ENCODE measurements at places on chromosomes 7 and 10.

DNA sequence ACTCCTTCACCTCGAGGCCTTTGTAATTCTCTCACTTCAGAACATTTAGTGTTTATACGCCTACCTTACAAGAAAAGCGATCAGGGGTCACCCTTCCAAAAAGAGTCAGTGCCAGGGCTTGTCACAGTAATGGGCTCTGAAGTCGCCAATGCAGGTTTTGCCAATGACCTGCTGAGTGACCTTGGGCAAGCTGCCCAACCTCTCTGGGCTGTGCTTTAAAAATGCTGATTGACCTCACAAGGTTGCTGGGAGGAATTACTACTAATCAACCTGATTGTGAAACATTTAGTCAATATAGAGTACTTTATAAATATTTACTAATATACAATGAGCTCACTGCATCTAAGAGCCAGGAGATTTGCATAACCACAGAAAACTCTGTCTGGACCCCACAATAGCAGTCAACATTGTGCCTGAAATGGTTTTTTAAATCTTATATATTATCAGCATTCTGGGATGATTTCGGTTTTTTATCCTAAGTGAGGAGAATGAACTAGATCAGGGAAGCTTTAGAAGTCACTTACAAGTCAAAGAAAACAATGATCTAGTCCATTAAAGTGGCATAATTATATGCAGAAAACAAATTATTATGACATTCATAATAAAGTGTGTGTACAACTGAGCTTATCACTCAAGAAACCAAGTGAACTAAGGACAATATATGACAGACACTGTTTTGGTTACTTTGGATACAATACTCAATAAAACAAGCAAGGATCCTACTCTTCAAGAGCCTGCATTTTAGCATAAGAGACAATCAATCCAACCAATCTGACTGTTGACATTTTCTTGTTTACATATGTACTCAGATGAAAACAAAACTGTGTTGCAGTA, 290.5 kb downstream of the SORCS1 start:
- DNase-seq, result no peak

- DNase-seq, result no peak
These were observed 46.0 kb downstream of the MINPP1 start for GRCh38 chr10:87550741-87551140.

DNA sequence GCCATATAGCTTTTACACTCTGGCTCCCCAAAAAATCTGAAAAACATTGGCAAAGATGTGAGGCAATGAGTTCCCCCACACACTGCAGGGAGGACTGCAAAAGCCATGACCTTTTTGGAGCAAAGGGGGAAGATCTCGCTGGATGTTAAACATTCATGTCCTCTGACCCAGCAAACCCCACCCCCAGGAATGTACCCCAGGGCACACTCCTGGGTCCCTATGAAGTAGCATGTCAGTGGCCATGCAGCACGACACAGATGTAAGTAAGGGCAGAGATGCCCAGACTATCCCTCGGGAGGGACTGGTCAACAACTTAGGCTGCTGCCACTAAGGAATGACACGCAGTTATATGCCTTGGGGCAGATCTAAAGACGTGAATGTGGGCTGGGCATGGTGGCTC, 100.6 kb downstream of the DLG5 start:
- DNase-seq, result no peak

DNA sequence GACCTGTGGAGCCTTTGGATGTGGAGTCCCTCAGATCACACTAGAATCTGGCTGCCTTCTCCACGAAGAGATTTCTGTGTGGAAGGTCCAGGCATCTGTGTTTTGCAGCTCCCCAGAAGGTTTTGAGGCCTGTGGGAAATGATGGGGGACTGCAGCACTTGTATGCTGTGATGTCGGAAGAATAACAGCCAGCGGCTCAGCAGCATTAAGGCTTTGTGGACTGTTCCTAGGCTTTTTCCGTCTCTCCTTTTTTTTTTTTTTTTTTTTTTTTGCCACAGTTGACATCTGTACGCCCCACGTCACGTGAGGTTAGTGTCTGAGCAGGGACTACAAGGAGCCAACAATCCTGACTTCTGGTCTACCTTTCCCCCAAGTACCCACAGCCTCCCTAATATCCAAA, 181.3 kb downstream of the PFKFB3 start:
- no peak for DNase-seq

GRCh38 chr10:97570789-97571471, 1.6 kb upstream of the ANKRD2 start:
- no peak for DNase-seq

GRCh38 chr7:130831322-130831721, 97.3 kb upstream of the KLF14 start:
- no peak for DNase-seq

DNA sequence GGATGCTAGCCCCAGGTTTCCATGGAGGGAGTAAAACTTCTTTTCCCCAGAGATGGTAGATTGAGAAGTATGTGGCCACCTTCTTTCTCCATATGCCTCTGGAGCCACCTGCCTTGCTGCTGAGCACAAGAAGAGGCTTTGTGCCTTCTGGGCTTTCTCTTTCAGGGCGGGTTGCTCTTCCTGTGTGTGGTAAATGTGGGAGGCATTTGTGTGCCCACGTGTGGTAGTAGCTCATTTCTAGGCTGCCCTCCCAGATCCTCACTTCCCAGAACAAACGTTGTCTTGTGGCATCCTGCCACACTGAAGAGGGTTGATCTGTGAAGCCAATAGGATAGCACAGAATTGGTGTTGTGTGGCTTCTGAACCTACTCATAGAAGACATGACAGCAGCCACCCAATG, 342.0 kb upstream of the PODXL start:
- no peak for DNase-seq

- DNase-seq, result no peak
These were observed 32.5 kb downstream of the ARHGAP22 start for GRCh38 chr10:48572414-48572813.

DNA sequence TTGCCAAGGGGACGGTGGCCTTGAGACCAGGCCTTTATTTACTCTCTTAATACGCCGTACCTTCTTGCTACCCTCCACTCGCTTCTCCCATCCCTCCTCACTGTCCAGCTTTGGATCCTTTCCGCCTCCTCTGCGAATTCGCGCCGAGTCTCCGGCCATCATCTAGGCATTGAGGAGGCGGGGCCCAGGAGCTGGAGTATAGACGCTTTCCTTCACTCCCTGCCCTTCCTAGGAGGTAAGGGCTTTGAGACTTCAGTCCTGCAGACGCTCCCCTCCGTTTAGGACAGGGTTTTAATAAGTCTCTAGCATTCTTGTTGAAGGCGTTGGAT, 538 bp downstream of the TFAM start:
- peak; percentile 49 for DNase-seq

GRCh38 chr7:139875821-139876241, 46.8 kb downstream of the TBXAS1 start:
- no peak for DNase-seq

DNA sequence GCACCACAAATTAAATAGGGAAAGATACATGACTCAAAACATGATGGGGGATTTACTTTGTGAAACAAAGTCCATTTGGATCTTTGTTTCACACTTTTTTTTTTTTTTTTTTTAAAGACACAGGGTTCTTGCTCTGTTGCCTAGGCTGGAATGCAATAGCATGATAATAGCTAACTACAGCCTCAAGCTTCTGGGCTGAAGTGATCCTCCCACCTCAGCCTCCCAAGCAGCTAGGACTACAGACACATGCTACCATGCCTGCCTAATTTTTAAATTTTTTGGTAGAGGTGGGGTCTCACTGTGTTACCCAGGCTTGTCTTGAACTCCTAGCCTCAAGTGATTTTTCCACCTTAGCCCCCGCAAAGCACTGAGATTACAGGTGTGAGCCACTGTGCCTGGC, 172.6 kb upstream of the KLF14 start:
- DNase-seq, result no peak

- DNase-seq, result no peak
These were observed 78.1 kb downstream of the CXCL12 start for GRCh38 chr10:44306762-44307161.

- DNase-seq, result peak; percentile 30
These were observed 558 bp downstream of the TCTN3 start for GRCh38 chr10:95693071-95693667.

GRCh38 chr7:110027385-110027784, 1063.5 kb upstream of the LRRN3 start:
- no peak for DNase-seq

DNA sequence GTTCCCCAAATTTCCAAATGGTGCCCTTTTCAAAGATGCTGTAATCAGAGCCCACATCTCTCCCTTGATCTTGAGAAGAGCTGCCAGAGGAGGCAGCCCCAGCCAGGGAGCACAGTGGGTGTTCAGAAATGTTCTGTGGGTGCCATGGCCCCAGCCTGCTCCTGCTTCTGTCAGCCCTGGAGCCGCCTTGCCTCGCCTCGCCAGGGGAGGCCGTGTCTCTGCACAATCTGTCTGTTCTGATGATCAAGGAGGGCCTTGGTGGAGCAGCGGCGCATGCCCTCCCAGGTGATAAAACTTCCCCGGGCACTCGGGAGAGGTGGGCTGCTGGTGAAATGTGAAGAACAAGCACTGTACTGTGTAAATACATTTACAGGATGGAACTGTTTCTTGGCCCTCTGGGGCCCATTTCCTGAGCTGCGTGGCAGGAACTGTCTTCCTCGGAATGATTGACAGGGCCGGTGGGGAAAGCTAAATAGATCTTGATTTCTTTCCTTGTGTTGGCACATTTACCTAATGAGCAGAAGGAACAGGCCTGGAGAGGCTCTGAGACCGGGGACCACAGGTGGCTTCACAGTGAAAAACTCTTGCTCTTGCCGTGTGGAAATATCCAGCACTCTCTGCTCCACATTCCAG, 207.8 kb upstream of the PODXL start:
- DNase-seq, result no peak

DNA sequence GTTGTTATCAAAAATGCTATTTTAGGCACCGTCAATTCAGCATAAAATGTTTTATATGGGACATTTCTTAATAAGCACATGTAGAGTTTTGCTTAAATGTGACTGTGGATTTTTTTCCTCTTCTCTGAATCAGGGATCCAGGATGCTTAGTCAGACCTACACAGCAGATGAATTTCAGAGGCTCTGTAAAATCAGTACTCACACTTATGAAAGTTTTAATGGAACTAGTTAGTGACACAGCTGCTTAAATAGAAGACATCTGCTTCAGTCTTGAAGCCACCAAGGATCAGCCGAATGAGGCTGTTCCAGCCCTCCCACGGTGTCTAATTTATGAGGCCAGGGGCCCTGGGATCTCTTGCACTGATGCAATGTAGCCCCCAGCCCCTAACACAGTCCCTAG, 136.0 kb downstream of the MYOF start:
- DNase-seq, result no peak

DNA sequence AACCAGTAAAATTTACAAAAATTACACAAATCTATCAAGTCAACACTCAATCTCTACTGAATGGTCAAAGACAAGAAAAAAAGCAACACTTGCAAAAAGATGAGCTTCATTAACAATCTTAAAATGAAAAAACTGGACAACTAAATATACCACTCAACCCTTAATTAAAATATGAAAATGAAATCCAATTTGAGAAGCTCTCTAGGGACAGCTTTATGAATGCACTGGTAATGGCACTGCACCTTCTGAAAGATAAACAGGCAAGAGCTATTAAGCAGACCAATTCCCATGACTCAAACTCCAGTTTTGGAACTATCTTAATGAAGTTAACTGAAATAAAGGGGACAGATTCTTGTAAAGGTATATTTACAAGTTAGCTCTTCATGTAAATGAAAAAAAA, 135.7 kb downstream of the GALNT11 start:
- no peak for DNase-seq

DNA sequence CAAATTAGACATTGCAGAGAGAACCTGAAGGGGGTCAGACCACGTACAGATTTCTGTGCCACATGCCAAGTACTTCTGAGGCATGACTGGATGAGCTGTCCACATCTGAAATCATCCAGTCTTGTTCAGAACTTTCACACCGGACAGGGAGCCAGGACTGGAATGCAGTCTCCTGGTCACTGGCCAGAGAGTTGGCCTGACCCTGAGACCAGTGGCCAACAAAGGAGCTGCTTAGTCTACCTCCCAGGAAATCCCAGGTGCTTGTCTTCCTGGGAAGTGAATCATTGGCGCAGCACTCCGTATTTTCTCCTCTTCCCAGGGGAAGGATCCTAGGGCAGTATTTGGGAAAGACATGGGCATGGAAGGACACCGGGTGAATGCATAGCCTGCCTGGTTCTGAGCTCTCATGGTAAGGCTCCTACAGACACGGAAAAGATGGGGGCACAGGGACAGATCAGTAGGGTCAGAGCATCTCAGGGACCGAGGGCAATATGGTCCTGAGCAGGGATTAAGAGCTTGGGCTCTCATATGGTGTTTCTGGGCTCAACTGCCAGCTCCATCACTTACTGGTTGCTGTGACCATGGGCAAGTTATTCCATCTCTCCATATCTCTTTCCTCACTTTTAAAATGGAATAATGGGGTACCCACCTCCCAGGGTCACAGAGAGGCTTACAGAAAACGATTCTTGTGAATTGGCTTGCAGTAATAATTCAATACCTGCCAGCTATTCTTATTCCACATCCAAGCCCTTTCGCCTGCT, 1.3 kb upstream of the SCD start:
- DNase-seq, result no peak

DNA sequence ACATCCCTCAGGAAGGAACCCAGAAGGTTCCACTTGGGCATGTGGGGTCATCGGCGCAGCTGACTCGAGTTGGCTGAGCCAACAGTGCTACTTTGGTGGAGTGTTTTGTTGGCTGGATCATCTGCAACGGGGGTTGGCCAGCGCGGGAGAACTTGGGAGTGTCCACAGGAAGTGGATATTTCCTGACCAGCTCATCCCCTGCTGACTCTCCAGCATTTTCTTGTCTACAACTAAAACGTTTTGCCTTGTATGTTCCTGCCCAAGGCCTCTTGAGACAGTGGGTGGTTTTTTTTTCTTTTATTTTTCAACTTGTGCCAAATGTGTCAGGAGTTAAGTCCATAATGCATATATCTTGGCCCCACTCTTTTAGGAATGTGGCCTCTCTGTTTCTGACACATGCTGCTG, 208.6 kb downstream of the ZNF365 start:
- peak; percentile 20 for DNase-seq

GRCh38 chr10:80718024-80718423, 180.3 kb downstream of the SH2D4B start:
- DNase-seq, result no peak

GRCh38 chr10:33483816-33484190, 149.3 kb upstream of the NRP1 start:
- no peak for DNase-seq

- no peak for DNase-seq
These were observed 23.8 kb upstream of the ANK3 start for GRCh38 chr10:60413306-60414012.

- DNase-seq, result peak; percentile 89
These were observed 77.1 kb upstream of the TRIL start for GRCh38 chr7:29035044-29035740.

Data from RWPE1 (cell line).